Activated naive CD4-positive, alpha-beta T cell treated with anti-CD3 and anti-CD28 coated beads, Interleukin-2, amount 10 ng/mL, durations not matched to agents 7 days and 5 days (primary cell): ENCODE measurements at places on chromosomes 2 and 18.

GRCh38 chr18:7492385-7492784 is 74.7 kb upstream of the PTPRM start:
- no peak for DNase-seq

GRCh38 chr18:65346086-65346485 is 404.7 kb upstream of the CDH7 start:
- no peak for DNase-seq

DNA sequence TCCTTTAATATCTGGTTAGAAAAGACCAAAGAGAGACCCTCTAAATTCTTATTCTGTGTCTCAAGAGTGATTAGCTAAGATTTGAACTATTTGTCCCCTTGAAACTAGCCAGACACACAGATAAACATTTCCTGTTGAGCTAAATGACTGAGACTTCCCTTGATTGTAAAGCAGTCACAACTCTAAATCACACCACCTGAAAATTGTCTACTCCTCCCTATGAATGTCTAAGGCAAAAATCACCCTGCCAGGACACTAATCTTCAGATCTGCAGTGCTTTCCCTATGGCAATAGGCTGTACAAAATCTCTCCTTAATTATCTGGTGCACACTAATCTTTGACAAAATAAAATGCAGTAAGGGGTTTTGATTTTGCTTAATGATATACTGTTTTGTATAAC is 200.5 kb upstream of the GULP1 start:
- no peak for DNase-seq

- no peak for DNase-seq
Observed at GRCh38 chr2:7022492-7023385, 105.5 kb downstream of the RNF144A start.

DNA sequence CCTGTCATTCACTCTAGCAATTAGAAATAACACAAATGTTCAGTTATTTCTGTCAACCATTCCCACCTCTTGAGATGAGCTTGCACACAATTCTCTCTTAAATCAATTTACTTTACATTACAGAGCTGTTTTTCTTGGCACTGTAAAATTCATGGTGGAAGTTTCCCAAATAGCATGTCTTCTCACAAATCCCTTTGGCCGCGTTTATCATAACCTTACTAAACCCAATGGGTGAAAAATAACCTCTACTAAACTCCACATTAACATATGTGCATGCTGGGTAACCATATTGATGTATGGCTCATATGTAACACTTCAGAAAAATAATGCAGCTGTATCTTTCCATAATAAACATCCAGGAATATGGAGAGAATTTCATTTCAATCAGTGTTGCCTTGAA is 75.5 kb upstream of the SULT1C3 start:
- no peak for DNase-seq

DNA sequence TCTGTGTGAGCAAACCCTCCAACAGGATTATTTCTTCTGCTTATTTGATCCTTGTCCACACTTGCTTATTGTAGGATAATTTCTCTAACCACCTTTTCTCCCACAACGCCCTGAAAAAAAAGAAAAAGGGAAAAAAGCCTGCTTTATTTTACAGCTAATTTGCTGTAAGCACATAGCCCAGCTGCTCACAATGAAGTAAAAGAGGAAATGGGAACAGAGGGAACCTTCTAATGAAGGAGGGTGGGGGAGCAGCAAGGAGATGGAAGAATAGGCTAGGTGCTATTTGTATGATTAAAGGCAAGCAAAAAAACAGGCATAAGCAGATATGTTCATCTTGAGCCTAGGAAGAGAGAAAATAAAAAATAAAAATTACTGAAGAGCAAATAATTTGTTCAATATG is 331.6 kb downstream of the TXNL1 start:
- DNase-seq: no peak

DNA sequence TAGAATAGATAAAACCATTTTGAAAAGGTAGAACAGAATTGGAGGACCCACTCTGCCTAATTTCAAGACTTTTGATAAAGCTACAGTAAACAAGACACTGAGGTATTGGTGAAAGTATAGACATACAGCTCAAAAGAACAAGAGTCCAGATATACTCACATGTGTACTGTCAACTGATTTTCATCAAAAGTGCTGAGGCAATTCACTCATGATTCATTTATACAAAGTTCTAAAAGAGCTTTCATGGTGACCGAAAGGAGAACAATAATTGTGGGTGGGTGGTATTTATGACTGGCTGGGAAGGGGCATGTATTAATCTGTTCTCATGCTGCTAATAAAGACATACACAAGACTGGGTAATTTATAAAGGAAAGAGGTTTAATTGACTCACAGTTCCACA is 7.3 kb downstream of the MAP4K3 start:
- no peak for DNase-seq

GRCh38 chr2:11411768-11412448 is 54.1 kb downstream of the E2F6 start:
- no peak for DNase-seq

DNA sequence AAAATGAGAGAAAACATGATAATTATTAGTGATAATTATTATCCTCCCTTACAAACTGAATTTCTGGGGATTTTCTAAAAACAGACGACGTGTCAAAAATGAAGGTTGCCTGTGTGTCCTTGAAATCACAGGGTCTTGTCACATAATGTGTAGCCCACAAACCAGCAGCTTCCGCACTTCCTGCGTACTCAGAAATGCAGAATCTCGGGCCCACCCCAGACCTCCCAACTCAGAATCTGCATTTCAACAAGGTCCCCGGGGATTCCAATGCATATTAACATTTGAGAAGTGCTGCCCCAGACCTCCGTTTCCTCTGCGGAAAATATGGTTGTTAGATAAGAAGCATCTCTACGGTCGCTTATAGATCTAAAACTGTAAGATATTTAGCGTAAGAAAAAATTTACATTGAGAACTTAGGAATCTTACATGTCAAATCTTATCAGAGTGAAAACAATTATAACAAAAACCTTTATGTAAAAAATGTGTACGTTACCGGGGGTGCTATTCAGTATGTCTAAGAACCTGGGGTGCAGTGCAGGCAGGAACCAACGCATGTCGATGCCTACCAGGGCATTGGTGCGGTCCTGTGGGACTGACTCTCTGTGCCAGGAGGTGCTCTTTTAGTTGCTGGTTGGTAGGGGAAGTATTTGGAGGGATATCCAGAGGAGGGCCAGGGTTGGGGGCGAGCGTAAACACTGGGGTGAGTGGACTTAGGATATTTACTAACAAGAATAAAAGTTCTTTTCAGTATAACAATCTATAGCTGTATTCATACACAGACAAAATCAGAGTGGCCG is 15.2 kb downstream of the CDKL4 start:
- peak; percentile 63 for DNase-seq
